Cerebellum (tissue), 4 donors: ENCODE measurements at places on chromosomes 13 and 19. TPM values are rescaled to one million over a fixed set of nuclear protein-coding genes. Genes with fewer than 3 reads are reported as not detected.

HIPK4 gene
- total RNA-seq = 0.18 TPM

CACNA1A gene
- total RNA-seq = 119 TPM

SULT2A1 gene
- not detected for total RNA-seq

TGFBR3L gene
- not detected for total RNA-seq

C2CD4C gene
- 7.5 TPM for total RNA-seq

CEACAM6 gene
- total RNA-seq = 0.27 TPM

TEX26 gene
- 1.3 TPM for total RNA-seq
